ENCODE measurements at places on chromosomes 4 and X.

- DNase-seq = no peak
These were observed 529.7 kb upstream of the BOD1L1 start for GRCh38 chr4:14157262-14157661.

DNA sequence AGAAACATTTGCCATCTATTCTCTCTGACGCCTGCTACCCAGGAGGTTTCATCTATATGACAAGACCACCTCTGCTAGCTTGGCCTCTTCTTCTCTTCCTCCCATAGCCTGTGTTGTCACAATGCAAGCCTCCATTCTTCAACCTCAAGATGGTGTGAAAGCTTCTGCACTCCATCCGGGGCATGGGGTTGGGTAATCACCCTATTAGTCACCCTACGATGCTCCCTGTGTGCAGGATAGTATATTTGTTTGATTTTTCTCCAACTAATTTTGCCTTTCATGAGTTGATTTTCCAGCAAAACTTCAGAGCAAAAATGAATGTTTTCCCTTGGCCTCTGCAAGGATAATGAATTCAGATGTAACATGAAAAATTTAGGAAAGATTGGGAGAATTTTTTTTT is 128.0 kb upstream of the STS start:
- no peak for DNase-seq

- DNase-seq = no peak
These were observed 1.1 kb upstream of the UBE2D3 start for GRCh38 chr4:102828497-102828808.

DNA sequence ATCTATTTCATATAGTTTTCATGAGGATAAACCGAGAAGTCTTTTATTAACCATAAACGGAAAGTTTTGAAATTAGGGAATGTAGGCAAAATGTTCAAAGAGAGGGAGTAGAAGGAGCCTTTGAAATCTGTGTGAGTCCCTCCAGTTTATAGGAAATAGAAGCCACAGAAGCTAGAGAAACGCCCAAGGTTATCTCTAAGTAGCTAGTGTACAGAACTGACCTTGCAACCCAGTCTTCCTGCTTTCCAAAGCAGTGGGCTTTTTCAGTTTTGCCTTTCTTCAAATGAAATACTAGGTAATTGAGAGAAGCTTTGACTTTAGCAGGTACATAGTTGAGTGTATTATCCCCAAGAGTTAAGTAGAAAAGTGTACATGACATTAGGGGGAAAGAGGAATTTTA is 39.4 kb downstream of the STIM2 start:
- DNase-seq = no peak

- no peak for DNase-seq
These were observed 77.3 kb upstream of the NOCT start for GRCh38 chr4:138938366-138938690.

GRCh38 chr4:122167369-122167768 is 15.2 kb downstream of the BLTP1 start:
- no peak for DNase-seq

GRCh38 chrX:2548711-2549423 is 48.1 kb upstream of the DHRSX start:
- DNase-seq = no peak

Measured in type B pancreatic cell (in vitro differentiated cells).